ENCODE measurements at places on chromosomes 4 and X.

DNA sequence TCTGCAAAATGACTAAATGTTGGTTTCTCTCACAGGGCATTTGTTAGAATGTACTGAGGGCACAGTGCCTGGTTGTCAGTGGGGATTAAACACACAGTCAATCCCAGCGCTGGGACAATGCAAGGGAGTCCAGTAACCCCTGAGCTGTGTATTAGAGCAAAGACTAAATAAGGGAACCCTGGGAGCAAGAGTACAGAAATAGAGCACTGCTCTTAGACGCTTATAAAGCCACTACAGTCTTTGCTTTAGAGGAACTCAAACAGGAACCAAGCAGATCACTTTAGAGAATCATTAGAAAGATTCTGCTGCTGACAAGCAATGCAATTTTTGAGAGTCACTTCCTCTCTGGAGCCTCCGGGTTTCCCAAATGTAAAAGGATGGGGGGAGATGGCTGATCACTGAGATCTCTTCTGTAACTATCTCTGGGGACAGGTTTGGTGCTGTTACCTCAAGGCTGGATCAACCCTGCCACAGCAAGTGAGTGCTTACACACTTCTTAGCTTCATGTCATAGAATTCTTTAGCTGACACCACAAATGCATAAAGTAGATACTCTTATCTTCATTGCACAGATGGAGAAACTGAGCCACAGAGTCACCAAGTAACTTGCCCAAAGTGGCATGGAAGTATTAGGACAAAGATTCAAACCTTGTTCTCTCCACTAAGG lies 137.8 kb upstream of the CPEB2 start:
- DNase-seq = no peak

DNA sequence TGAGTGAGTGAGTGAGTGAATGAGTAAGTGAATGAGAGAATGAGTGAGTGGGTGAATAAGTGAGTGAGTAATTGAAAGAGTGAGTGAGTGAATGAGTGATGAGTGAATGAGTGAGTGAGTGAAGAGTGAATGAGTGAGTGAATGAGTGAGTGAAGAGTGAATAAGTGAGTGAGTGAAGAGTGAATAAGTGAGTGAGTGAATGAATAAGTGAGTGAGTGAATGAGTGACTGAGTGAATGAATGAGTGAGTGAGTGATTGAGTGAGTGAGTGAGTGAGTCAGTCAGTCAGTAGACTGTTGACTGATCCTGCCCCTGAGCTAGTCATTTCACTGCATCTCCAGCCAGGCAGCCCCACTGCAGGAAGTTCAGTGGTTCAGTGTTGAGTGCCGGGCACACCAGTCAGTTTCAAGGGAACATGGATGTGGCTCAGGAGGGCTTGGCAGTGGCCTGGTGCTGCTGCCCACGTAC lies 228.4 kb upstream of the PSAPL1 start:
- DNase-seq = no peak

DNA sequence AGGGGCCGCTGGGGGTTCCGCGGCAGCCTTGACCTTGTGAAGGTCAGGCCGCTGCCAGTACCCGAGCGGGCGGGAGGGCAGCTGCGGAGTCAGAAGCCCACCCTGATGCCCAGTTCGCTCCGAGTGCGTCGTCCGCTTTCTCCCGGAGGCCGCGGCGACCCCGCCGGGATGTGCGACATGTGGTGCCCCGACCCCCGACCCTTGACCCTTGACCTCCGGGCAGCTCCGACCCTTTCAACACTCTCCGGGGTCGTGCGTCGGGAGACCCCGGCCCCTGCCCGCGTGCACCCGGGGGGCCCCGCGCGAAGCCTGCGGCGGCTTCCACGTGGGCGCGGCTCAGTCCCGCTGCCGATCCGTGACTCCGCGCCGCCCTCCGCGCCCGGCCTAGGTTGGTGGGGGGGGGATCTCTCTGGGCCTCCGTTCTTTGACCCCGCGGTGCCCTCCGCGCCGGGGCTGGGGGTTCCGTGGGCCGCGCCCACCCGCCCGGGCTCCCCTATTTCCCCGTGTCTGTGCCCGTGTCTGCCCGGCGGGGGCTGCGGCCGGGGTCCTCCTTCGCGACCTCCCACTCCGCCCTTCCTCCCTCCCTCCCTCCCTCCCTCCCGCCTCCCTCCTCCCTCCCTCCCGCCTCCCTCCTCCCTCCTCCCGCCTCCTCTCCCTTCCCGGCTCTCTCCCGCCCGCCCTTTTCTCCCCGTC lies 609 bp upstream of the SLC25A6 start:
- DNase-seq = no peak

- DNase-seq = no peak
These were observed 139.2 kb downstream of the HDX start for GRCh38 chrX:84363051-84363450.

- DNase-seq = no peak
These were observed 43.4 kb downstream of the TXK start for GRCh38 chr4:48090621-48091020.

- no peak for DNase-seq
These were observed 5.3 kb upstream of the BDH2 start for GRCh38 chr4:103104886-103105285.

- no peak for DNase-seq
These were observed 34.6 kb upstream of the CXCL8 start for GRCh38 chr4:73705721-73706120.

GRCh38 chr4:125985856-125986255 lies 671.1 kb downstream of the FAT4 start:
- no peak for DNase-seq

- no peak for DNase-seq
These were observed 66.3 kb upstream of the GAB1 start for GRCh38 chr4:143270256-143270838.

All from stimulated activated CD8-positive, alpha-beta memory T cell treated with anti-CD3 and anti-CD28 coated beads, Interleukin-7, amount 100 ng/mL, for 1 hour (primary cell).